Ascending aorta (tissue), 2 donors: ENCODE measurements at places on chromosomes 1 and 21. TPM values are rescaled to one million over a fixed set of nuclear protein-coding genes. Genes with fewer than 3 reads are reported as not detected.

RGS18 gene
- 3.0 TPM for total RNA-seq

NUAK2 gene
- total RNA-seq, result 0.85 TPM

CDC42BPA gene
- 56.9 TPM for total RNA-seq

LCE2B gene
- not detected for total RNA-seq

AGT gene
- 79.0 TPM for total RNA-seq

GRCh38 chr1:29563571-29563970 lies 327.2 kb downstream of the PTPRU start:
- no peak for DNase-seq
- H3K4me3 ChIP-seq, result no peak overlapping the region
- H3K27ac ChIP-seq, result no peak overlapping the region
- H3K4me1 ChIP-seq, result no peaks in the 10 kb centered on the region
- no peaks in the 10 kb centered on the region for H3K27me3 ChIP-seq
- no peaks in the 10 kb centered on the region for H3K36me3 ChIP-seq

- no peaks in the 10 kb centered on the region for H3K4me1 ChIP-seq
- H3K27me3 ChIP-seq, result no peaks in the 10 kb centered on the region
- no peak overlapping the region for H3K27ac ChIP-seq
- no peaks in the 10 kb centered on the region for H3K36me3 ChIP-seq
- DNase-seq, result no peak
Observed at GRCh38 chr1:71944006-71944405, 338.3 kb downstream of the NEGR1 start.

GRCh38 chr21:15064576-15065391 lies at the start of gene NRIP1:
Gene NRIP1, minus strand, starts transcription at chr21:15065000. Its CDS starts 96,808 bp downstream, at chr21:14968192.
- H3K27ac ChIP-seq, result peak within 1 kb of the TSS; percentile 95
- peaks cover 25% of the 10 kb centered on the region for H3K4me1 ChIP-seq

- no peak overlapping the region for H3K4me3 ChIP-seq
- H3K36me3 ChIP-seq, result no peaks in the 10 kb centered on the region
- H3K27ac ChIP-seq, result no peak overlapping the region
- H3K27me3 ChIP-seq, result no peaks in the 10 kb centered on the region
Observed at GRCh38 chr1:84406346-84406861, 8.1 kb downstream of the DNASE2B start.

DNA sequence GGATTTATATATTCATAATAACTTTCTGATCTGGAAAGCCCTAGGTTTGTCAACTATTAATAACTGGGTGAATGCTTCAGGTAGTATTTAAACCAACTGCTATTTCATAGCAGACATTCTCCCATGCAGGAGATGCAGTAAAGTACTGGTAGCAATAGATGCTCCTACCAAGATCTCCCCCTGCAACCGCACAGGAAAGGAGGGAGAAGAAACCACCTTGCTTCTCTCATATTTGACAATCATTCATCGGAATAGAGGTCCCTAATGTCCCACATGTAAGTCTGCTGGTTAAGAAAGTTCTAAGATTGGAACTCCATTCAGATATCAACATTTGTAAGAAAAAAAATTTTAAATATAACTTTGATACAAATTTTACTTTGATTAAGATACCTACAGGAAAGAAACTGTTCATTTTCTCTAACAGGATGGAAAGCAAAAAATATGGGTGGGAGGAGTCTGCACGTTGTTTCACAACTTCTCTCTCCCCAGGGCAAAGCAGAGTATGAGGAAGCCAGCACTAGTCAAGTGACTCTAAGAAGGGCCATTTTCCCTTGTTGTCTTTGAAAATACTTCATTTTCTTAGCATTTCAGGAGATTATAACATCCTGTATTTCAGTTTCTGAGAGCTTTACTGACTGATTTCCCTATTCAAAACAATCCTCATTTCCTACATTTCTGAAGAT lies at the start of gene PYHIN1:
Gene PYHIN1, plus strand, starts transcription at position 498 of the 683 bp plus-strand sequence. CDS start 5,359 bp downstream, outside the sequence.
- no peak within 1 kb of the TSS for H3K27ac ChIP-seq
- no peaks in the 10 kb centered on the region for H3K4me1 ChIP-seq
- no peak within 1 kb of the TSS for H3K4me3 ChIP-seq
- no peaks in the 10 kb centered on the region for H3K27me3 ChIP-seq

DNA sequence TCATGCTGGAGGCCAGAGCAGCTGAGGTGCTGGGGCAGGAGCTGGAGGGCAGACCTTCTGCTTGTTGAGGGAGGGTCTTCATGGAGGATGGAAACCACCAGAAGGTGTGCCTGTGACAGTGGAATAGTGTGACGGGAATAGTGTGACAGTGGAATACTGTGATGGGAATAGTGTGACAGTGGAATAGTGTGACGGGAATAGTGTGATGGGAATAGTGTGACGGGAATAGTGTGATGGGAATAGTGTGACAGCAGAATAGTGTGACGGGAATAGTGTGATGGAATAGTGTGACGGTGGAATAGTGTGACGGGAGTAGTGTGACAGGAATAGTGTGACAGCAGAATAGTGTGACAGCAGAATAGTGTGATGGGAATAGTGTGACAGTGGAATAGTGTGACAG lies 325.1 kb downstream of the HHAT start:
- no peak overlapping the region for H3K27ac ChIP-seq
- DNase-seq, result no peak
- no peak overlapping the region for H3K4me3 ChIP-seq
- H3K36me3 ChIP-seq, result no peaks in the 10 kb centered on the region
- H3K4me1 ChIP-seq, result no peaks in the 10 kb centered on the region
- H3K27me3 ChIP-seq, result no peaks in the 10 kb centered on the region

DNA sequence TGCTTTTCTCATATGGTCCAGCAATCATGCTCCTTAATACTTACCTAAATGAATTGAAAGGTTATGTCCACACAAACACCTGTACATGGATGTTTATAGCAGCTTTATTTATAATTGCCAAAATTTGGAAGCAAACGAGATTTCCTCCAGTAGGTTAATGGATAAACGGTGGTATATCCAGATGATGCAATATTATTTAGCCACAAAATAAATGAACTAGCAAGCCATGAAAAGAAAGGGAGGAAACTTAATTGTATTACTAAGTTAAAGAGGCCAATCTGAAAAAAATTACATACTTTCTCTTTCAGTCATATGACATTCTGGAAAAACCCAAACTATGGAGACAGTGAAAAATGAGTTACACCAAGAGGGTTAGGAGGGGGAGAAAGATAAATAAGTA lies 76.3 kb upstream of the LRRC7 start:
- no peak overlapping the region for H3K4me3 ChIP-seq
- no peaks in the 10 kb centered on the region for H3K27me3 ChIP-seq
- DNase-seq, result no peak
- H3K36me3 ChIP-seq, result no peaks in the 10 kb centered on the region
- H3K27ac ChIP-seq, result no peak overlapping the region

DNA sequence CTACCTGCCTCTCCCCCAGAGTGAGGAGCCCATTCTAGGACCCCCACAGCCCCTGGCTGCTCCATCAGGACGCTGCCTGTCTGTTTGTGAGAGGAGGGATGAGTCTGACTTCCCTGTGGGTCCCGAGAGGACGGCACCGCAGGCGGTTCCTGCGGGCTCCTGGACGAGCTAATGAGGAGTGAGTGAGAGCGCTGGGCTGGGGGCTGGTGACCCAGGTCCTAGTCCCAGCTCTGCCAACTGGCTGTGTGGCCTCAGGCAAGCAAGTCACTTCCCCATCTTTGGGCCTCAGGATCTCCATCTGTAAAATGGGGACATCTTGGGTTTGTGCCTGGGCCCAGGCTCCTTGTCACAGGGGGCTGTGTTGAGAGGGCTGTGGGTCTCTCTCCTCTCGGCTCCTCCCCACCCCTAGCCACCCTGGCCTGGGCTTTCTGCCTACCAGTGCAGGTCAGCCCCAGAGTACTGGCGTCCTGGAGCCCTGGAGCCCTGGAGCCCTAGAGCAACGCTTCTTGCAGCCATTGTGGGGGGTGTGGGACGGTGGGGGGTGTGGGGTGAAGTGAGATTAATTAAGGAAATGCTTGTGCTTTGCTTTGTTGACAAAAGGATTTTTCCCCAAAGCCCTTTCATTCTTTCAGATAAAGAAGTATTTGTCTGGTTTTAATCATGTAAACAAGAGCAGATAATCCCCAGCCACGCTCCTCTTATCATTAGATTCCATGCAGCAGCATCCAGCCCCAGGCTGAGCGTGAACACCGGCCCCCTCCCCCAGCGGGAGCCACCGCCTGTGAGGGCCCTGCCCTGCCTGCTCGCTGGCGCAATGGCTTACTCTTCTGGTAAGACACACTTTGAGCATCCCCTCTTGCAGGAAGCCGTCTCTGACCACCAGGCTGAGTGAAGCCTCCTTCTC lies 26.8 kb downstream of the SLC1A7 start:
- no peaks in the 10 kb centered on the region for H3K27me3 ChIP-seq
- peaks cover 9% of the 10 kb centered on the region for H3K4me1 ChIP-seq
- H3K36me3 ChIP-seq, result no peaks in the 10 kb centered on the region
